Muscle of arm (tissue), 14 donors: ENCODE measurements at places on chromosomes 16 and 17.

GRCh38 chr17:34356194-34356593 lies at the start of gene CCL13:
Gene CCL13, plus strand, starts transcription at chr17:34356480. Its CDS starts 47 bp downstream, at chr17:34356527.
- no peak for DNase-seq

GRCh38 chr17:7748076-7748775 lies 30.7 kb downstream of the DNAH2 start:
- DNase-seq: peak; percentile 8

GRCh38 chr17:78923660-78924453 lies 1.3 kb downstream of the TIMP2 start:
- no peak for DNase-seq

DNA sequence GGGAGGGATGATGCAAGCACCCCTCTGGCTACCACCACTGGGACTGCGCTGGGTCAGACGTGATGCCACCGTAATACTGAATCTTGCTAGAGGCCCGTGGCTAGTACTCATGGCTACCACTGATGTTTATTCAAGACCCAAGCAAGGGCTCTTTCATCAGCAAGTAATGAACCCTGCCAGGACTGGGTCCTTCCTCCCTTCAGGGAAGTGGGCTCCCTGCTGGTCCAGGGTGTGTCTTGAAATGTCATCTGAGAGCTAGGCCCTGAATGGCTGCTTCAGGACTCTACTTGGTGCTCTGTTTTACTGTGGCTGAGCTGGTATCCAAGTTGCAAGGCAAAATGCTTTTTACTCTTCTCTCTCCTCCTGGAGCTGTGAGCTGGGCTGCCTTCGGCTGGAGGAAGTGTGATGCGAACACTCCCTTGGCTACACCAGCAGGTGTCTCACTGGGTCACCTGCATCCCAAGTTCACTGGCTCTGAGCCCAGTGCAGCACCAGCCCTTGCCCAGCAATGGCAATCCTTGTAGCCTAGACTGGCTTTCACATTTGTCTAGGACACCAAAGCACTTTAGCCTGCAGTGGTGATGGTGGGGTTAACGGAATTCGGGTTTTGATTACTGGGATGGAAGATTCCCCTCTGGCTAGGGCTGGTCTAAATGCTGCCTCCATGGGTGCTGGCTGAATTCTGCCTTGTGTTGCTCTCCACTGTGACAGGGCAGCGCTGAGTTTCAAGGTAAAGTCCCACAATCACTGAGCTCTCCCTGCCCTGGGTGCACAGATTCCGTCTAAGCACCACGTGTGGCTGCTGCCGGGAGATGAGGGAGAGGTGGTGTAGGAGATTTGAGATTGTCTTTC lies 98.6 kb downstream of the USP22 start:
- DNase-seq: no peak

- no peak for DNase-seq
Observed at GRCh38 chr17:19768046-19768782, 20.1 kb upstream of the ALDH3A1 start.

GRCh38 chr16:79213214-79213613 lies 387.3 kb downstream of the MAF start:
- no peak for DNase-seq

- DNase-seq: no peak
Observed at GRCh38 chr16:86343027-86343795, 167.1 kb upstream of the FOXF1 start.

- no peak for DNase-seq
Observed at GRCh38 chr16:71453036-71453435, 9.0 kb downstream of the ZNF23 start.

DNA sequence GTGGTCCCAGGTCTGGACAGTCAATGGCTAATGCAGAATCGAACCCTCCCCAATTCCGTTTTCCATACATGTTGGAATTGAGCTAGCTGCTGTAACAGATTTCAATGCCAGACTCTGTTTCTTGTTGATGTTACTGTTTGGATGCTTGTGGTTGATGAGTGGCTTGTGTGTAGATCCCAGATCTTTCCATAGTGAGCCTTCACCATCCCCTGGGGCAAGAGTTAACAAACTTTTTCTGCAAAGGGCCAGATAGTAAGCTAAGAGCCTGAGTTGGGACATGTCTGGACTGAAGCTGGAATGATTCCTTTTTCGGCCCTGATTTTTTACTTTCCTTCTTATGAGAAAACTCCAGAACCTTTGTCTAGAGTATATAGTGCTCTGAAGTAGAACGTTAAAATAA lies 296.3 kb downstream of the CPPED1 start:
- no peak for DNase-seq

DNA sequence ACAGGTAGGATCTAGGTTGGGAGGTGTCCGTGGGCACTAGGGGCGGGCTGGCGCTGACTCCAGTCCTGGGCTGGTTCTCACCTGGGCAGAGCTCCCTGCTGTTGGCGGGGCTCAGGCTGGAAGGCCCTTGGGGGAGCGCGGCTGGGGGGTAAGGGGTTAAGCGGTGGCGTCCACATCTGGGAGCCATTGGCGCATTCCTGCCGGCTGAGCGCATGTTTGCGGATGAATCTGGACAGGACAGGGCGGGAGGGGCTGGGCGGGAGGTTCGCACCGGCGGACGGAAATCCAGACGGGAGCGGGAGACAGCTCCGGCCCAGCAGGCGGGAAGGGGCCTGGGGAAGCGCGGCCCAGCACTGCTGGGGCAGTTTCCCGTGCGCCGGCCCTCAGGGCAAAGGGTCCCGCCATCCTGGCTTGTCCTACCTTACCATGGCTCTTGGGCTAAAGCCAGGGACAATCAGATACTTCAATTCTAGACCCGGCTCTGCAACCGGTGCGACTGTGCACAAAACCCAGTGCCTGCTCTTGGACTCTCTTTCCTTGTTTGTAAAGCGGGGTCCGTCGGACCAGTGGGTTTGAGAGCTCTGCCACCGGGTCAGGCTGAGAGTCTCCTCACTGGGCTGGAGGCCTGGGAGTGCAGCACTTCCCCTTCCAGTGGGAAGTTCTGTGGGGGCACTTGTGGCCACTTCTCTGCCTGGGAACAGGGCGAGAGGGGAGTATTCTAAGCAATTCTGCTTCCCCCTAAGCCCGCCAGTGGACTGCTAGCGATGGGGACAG lies 7.8 kb downstream of the RARA start:
- peak; percentile 87 for DNase-seq

DNA sequence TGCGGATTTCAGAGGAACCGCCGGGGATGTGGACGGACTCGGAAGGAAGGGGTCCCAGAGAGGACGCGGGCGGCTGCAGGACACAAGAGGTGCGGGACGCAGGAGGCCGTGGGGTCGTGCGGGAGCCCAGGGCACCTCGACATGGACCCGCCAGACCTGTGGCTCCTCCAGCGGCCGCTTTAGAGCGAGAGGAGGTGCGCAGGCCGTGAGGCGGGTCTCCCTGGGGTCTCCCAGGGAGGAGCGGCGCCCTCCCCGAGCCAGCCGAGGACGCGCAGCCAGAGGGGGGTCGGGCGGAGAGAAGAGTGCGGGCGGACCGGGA lies 6.8 kb upstream of the FLYWCH1 start:
- DNase-seq: no peak

DNA sequence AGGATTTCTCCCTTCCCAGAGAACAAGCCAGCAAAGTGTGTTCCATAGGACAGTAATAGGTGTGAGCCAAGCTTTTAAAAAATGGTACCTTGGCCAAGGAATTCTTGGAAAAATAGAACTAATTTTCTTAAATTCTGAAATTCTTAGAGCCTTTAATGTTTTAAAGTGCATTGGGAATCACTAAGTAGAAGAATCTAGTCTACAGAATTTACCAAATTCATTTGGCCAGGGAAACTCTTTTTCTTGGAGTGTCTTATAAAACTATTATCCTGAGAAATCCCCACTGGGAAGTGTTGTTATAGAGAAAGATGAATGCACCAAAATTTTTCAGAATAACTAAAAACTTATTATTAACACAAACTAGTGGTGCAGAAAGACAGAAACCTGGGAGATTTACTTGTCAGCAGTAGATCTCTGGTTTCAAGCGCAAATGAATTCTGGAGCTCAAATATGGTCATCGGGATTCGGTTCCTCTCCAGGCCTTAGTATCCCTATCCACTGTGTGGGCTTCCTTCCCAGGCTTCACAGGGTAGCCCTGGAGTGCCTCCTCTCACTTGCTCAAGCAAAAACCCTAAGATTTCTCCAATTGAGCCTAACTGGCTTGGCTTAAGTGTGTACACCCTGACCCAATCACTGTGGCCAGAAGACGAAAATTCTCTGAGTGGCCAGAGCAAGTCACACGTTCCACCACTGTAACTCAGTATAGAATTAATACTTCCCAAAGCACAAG lies 217.8 kb downstream of the CHD9NB start:
- DNase-seq: peak; percentile 37

DNA sequence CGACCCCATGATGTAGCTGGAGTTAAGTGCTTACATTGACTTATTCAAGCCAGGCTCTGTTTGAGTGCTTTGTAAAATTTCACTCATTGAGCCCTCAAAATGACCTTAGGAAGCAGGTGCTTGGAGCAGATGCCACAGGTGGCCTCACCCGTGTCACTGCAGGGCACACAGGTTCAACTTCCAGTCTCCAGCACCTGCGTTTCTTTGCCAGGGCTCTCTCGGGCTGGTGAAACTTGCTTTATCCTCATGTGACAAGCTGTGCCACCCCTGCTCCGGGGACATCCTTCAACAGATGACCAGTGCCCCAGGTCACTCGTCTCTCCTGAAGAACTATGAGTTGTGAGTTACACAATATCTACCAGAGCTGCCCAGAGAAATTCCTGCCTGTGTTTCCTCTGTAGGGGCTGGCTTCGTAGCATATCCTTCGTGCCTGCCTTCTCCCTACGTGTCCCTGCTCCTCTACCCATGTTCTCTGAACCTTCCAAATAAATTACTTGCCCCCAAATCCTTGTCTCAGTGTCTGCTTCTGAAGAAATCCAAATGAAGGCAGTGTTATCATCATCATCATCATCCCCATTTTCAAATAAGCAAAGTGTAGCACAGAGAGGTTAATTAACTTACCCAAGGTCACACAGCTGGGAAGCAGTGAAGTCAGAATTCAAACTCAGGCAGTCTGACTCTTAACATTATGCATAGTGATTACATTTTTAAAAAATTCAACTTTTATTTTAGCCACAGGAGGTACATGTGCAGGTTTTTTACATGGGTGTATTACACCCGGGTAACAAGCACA lies 352.5 kb downstream of the NPIPA8 start:
- no peak for DNase-seq

GRCh38 chr17:181245-182049 lies at the start of gene DOC2B:
Gene DOC2B, minus strand, starts transcription at chr17:181650. Its CDS starts 171 bp downstream, at chr17:181479.
- DNase-seq: no peak

- DNase-seq: no peak
Observed at GRCh38 chr16:79437764-79438751, 162.5 kb downstream of the MAF start.

DNA sequence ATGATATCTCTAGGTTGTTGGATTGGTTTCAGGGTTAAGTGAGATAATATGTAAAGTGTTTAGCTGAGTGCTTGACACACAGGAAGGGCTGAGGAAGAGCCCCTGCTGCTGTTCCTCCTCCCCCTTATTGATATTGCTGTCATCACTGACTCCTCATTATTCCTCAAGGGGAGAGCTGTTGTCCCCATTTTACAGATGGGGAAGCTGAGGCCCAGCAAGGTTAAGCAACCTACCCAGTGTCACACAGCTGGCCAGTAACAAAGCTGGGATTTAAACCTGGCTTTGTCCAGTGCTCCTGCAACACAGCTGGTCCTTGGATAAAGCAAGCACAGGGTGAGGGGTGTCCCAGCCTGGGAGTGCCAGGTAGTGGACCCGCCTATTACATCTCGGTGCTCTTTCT lies 9.8 kb downstream of the WSCD1 start:
- DNase-seq: no peak

- no peak for DNase-seq
Observed at GRCh38 chr17:6509031-6509771, 47.2 kb downstream of the PITPNM3 start.

- no peak for DNase-seq
Observed at GRCh38 chr16:79593074-79593531, 7.4 kb downstream of the MAF start.

- DNase-seq: no peak
Observed at GRCh38 chr17:68594552-68594951, 6.6 kb downstream of the FAM20A start.

DNA sequence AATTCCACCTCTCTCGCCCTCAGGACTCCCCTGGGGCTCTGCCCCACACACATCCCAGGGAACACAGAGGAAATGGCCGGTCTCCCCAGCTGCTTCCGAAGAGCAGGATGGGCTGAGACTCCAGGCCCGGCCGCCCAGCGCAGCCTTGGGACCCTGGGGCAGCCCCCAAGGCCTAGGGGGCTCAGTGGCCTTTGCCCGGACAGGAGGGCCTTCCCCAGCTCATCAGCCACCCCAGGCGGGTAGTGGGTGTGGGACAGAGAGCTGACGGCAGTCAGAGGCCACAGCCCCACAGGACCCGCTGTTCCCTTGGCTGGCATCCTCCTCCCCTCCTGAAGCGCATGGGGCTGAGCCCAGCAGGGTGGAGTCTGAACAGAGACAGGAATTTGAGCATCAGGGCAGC lies 6.2 kb upstream of the CBFA2T3 start:
- DNase-seq: no peak

DNA sequence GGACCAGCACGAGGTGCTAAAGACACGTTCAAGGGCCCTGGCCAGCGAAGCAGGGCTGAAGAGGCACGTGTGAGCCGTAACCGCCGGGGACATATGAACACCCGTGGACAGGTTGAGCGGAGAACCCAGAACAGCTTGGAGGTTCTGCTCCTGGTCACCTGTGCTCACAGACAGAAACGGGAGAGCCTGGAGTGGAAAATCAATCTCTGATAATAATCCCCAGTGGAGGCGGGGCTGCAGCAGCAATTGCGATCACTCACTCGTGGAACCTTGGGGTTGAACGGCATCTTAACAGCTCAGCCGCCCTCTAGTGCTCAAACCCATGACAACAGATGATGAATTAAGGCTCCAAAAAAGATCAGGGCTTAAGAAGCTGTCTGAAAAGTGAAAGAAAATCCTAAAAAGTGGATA lies 25.6 kb downstream of the WIPI1 start:
- DNase-seq: no peak

DNA sequence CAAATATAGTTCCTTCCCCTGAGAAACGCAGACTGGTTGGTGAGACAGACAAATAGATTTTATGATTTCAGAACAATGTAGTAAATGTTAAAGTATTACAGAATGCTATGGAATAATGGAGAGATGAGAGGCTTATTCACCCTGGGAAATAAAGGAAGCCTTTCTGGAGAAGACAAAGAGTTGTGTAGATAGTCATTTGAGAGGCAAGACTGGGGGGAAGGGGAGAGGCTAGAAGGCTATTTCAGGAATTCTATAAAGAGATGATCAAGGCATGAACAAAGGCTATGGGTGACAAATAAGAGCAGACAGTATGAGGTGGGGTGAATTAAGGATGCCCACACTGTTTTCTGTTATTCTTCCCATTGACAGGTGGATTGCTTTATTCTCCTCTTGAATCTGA lies 211.4 kb downstream of the GRIN2A start:
- no peak for DNase-seq

GRCh38 chr17:63881935-63882601 lies at the start of gene GH2:
Gene GH2, minus strand, starts transcription at chr17:63881944. Its CDS starts 143 bp downstream, at chr17:63881801.
- peak; percentile 32 for DNase-seq
